Tongue (tissue), 3 donors: ENCODE measurements at places on chromosomes 16 and 17.

DNA sequence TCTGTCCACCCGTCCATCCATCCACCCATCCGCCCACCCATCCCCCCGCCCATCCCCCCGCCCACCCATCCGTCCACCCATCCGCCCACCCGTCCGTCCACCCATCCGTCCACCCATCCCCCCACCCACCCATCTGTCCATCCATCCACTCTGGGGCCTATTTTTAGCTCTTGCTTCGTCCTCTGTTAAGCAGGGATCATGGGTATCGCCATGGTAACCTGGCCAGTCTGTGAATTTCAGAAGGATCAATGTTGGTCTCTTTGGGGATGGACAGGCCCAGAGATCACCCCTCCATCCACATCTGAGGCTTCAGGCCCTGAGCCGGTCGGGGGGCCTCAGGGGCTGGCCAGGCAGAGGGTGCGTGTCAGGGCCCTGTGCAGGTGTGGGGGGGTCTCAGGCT lies 15.2 kb upstream of the DPEP1 start:
- DNase-seq, result no peak

DNA sequence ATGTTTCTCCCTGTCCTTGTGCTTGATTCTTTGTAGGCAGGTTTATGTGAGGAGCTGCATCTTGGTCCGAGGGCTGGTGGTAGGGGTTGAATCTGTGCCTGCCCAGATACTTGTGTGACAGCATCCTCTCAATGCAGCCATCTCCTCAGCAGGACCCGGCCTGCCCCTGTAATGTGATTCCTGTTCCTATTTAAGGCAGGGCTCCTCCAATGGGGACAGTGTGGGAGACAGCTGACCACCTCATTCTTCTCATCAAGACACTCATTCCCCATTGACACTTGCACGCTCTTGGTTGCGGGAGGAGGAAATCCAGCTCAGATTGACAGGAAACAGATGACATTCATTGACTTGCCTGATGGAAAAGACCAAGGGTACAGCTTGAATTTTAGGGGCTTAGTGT lies 384.5 kb downstream of the CPPED1 start:
- DNase-seq, result peak; percentile 61

DNA sequence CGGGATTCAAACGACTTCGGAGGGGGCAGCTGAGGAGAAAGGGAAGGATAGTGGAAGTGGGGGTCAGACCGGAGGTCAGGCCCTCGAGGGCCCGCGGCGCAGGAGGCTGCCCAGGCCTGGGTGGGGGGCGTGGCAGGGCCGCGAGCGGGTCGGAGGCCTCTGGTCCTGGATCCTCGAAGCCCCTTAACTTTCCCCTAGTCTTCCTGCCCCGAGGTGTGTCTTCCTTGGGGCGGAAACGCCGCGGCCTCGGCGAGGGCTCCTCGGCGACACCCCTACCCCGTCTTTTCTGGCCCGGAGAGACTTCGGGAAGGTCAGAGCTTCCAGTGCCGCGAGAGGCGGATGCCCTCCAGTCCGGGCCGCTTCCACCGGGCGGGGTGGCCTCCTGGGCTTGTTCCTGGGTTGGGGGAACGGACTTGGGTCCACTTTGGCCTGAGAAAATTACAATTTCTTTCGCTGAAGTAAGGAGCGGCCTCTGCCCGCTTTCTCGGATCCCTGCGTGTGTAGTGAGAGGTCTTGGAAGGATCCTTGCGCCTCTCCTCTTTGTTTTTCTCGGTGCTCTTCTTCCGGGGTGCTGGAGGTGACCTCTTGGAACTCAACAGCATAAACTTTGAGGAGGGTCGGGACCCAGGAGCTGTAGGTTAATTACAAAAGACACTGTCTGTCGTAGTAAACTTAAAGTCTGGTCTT lies 491 bp downstream of the IST1 start:
- DNase-seq, result peak; percentile 44

DNA sequence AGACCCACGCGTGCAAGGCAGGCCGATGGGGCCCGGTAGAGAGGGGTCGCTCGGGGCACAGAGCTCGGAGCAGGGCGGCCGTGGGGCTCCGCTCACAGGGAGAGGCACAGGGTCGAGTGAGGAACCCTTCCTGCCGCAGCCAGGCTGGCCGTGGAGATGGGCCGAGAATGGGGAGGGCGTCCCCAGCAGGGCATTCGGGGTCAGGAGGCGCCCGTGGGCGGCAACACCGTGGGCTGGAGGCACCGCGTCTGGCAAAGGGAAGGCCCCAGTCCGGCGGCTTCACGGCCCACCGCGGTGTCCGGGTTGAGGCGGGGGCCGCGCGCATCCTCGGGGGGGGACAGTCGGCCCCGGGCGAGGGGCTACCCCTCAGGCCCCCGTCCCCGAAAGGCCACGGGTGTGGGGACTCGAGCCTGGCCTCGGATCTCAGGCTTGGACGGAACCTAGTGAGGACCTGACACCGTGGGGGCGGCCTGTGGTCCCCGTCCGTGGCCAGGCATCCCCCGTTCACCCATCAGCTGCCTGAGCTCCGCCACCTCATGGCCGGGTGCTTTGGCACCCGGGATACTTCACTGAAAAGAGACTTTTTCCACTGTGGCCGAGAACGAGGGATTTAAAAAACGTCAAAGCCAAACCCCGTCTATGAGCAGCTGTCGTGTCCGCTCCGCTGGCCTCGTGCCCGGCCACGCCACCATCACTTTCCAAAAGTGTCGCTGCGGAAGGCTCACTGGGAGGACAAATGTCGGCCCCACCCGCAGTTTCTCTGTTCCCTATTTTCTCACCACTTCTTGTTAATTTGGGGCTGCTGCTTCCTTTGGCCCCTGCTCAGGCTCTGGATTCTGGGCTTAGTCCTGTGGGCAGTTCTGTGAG lies 73.6 kb downstream of the METRNL start:
- peak; percentile 89 for DNase-seq

DNA sequence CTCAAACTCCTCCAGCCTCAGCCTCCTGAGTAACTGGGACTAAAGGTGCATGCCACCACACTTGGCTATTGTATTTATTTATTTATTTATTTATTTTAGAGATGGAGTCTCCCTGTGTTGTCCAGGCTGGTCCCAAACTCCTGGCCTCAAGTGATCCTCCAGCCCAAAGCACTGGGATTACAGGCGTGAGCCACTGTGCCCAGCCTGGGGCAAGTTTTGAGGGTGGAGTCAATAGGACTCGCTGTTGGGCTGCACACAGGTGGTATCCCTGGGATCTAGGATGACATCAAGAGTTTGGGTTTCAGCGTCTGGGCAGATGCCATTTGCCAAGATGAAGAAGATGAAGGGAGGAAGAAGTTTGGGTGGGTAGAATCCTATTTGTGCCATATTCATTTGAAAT lies 213.9 kb downstream of the GSG1L start:
- DNase-seq, result no peak

GRCh38 chr16:19073344-19073743 lies 5.9 kb downstream of the COQ7 start:
- DNase-seq, result no peak

DNA sequence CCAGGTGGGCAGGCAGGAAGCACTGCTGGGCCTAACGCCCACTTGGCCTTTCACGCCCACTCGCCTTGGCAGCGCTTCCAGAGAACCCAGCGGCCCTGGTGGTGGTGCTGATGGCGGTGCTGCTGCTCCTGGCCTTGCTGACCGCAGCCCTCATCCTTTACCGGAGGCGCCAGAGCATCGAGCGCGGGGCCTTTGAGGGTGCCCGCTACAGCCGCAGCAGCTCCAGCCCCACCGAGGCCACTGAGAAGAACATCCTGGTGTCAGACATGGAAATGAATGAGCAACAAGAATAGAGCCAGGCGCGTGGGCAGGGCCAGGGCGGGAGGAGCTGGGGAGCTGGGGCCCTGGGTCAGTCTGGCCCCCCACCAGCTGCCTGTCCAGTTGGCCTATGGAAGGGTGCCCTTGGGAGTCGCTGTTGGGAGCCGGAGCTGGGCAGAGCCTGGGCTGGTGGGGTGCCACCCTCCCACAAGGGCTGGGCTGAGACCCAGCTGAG lies 64.7 kb downstream of the MRC2 start:
- DNase-seq, result no peak

GRCh38 chr17:72336804-72337070 lies 215.9 kb downstream of the SOX9 start:
- no peak for DNase-seq

DNA sequence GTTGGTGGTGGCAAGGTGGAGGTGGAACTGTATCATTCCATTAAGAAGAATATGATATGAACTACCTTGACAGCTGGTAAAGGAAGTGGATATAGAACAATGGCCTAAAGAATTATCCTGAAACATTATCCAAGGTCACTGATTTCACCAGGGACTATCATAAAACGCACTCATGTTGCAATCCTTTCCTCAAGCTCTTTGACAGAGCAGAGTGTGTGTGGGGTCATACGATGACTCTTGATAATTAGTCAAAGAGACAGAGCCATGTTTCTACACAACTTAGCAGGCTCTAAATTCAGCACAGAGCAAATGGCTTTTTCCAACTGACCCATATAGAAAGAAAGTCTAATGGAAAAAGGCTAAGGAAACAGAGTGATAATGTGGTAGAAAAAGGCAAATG lies 126.4 kb upstream of the ANKFN1 start:
- no peak for DNase-seq

GRCh38 chr16:86480444-86480843 lies 29.9 kb upstream of the FOXF1 start:
- no peak for DNase-seq

DNA sequence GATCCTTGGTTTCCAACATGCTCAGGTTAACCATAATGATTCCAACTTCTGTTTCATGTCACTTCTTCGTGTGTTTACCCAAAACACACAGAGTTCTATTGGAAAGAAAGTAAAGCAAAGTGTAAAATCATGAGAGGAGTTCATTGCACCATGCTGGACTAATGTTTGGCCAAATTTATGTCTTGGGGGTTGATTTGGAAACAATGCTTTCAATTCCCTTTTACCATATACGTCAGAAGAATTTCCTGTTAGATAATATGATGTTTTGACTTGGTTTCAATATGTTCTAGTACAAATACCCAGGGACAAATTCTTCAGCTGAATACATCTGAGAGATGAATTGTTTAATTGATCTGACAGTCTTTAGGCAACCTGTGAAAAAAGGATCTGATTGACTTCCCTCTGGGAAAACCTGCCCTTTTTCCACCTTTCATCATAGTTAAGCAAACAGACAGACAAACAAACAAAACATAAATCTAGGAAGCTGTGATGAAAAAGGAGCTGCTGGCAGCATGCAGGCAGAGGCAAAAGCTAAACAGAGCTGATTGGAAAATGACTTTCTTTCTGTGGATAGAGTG lies 26.0 kb upstream of the MPHOSPH6 start:
- DNase-seq, result peak; percentile 19

DNA sequence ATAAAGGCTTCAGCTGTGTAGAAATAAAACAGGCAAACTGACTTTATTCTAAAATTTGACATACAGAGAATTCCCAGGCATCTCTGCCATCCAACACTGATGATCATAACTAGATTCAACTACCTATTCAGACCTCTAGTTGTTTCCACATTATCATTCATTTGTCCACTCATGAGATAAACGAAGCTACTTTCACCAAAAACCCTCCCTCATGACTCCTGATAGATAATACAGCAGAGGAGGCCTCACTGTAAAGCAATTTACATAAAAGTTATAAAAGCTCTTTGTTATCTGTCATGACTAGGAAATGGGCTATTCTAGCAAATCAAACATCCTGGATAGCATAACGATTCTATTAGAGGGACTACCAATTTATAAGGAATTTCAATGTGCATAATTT lies 19.6 kb upstream of the RFFL start:
- DNase-seq, result no peak

- DNase-seq, result no peak
Measured at GRCh38 chr16:89046491-89046890, 47.2 kb upstream of the ACSF3 start.

- DNase-seq, result no peak
Measured at GRCh38 chr17:45812102-45812501, 28.0 kb downstream of the CRHR1 start.

DNA sequence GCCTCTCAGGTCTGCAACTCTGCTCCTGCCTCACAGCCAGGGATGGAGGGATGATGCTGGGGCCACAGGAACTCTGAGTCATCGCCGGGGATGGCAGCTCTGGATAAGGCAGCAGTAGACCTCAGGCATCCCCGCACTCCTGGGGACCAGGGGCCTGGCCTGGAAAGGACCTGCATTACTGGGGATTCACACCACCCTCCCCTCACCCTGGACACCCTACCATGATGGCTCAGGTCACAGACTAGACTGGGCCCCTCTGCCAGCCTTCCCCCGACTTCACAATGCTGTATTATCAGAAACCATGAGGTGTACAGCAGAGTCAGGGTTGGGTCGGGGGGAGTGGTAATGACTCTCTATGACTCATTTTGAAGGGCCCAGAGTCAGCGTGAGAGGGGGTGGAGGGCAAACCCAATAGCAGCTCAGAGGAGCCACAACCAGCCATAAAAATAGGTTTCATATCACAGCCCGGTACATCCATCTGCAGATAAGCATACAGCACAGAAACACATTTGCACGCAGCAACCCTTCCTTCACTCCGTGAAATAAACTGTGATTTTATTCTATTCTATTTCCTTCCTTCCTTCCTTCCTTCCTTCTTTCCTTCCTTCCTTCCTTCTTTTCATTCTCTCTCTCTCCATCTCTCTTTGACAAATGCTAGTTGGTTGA lies 28.8 kb downstream of the DYNLRB2 start:
- no peak for DNase-seq

DNA sequence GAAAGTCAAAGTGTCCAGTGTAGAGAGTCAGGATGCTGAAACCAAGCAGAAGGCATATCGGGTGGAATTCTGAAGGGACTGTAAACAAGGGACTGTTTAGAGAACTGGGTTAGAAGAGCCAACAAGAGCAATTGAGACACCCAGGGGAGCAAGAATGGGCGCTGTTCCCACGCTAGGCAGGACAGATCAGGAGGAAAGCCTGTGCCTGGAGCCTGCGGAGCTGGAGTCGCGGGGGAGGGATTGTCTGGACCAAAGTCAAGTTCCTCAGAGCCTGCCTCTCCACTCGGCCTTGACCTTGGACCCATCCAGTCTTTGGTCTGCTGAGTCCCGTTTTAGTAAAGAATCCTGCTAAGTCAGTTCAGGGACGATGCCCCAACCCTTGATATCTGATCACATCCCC lies 14.7 kb upstream of the KLHL36 start:
- DNase-seq, result peak; percentile 84

- DNase-seq, result no peak
Measured at GRCh38 chr17:51032850-51033249, 87.8 kb downstream of the SPAG9 start.

DNA sequence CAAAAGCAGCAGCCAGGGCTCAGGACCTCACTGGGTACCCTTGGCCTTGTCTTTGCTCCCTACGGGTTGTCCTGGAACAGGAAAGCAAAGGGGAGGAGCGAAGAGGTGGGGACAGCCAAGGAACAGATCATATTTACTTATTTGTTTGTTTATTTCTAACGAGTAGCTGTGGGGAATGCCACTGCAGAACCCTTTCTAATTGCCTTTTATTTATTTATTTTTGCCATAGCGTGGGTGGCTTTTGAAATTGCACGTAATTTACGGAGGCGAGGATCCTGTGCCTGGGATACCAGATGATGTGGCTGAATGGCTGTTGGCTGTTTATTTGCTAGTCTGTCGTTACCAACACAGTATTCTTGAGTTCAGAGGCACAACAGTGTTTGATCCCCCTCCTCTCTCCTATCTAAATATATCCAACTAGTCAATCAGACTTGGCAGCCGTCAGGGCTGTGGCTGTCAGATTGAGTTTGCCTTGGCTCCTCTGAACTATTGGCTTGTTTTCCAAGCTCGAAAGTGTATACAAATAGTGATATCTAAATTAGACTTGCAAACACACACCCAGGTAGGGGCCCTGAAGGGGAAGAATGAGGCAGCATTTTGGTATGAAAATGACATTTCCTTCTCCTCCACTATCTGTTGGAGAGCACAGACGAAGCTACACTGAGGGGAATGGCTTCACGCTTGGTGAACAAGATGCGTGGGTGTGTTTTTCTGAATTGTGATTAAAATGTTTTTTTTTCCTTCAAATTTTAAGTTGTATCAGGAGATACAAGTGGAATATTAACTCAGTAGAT lies 110.4 kb downstream of the MSI2 start:
- no peak for DNase-seq

- no peak for DNase-seq
Measured at GRCh38 chr17:38710985-38711384, 5.9 kb downstream of the MLLT6 start.
